ENCODE measurements at places on chromosomes 16 and 17.
A peak's percentile ranks its signal among the peaks of the same experiment; 100 is the strongest.

GRCh38 chr16:71230122-71230845 lies at the start of gene HYDIN:
HYDIN (minus strand) TSS chr16:71230722; CDS start chr16:71186895, 43,827 bp downstream.
- DNase-seq, result peak; percentile 91

DNA sequence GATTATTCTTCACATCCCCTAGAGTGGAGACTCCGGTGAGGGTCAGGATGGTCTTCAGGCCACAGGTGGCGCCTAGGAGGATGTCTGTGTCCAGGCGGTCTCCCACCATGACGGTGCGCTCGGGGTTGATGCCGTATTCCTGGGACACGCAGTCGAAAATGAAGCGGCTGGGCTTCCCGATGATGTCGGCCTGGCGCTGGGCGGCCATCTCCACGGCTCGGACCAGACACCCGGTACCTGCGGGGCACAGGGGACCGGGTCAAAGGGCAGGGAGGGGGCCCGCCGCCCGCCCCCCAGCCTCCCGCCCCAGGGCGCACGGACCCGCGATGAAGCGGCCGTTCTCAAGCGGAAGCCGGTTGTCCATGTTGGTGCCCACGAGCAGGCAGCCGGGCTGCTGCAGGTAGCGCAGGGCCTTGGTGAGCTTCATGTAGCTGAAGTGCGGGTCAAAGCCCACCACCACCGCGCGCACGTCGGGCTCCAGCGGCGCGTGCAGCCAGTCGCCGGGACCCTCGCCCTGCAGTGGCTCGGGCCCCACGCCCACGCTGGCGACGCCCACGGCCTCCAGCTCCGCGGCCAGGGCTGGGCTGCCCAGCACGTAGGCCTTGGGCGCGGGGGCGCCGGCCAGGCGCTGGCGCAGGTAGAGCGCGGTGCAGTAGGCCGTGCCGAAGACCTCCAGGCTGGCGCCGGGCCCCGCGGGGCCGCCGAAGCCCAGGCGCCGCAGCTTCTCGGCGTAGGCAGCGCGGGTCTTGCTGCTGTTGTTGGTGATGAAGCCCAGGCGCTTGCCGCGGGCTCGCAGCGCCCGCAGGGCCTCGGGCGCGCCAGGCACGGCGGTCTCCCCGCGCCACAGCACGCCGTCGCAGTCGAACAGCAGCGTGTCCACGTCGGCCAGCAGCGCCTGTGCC lies 572 bp downstream of the PGP start:
- DNase-seq, result no peak

- DNase-seq, result no peak
Measured at GRCh38 chr17:80586846-80587228, 42.2 kb downstream of the RPTOR start.

DNA sequence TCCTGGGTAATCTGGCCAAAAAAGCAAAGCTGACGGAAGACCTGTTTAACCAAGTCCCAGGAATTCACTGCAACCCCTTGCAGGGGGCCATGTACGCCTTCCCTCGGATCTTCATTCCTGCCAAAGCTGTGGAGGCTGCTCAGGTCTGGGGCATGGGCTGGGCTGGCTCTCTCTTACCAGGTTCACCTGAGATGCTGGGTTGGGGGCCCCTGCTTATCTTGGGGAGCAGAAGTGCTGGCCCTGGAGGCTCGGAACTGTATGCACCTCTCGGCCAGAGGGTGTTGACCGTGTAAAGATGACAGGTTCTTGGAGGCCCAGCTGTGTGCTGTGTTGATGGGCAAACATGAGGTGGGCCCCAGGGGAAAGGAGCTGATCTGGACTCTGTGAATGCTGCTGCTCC lies 40.2 kb downstream of the GPT2 start:
- DNase-seq, result no peak

DNA sequence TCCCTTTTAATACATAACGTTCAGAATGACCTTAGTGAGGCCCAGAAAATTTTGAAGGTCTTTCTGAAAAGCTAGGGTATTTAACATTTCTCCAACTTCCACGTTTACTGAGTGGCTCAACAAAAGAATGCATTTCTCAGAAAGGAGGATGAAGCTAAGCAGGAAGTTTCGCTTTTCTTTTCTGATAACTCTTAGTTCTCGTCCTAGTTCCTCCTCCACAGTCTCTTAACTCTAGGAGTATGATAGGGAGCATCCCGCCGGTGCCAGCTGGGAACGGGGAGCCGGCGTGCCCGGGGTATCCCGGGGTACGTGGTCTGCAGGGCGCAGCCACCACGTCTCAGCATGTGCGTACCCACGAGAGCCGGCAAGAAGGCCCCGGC lies 363 bp downstream of the KARS1 start:
- no peak for DNase-seq

DNA sequence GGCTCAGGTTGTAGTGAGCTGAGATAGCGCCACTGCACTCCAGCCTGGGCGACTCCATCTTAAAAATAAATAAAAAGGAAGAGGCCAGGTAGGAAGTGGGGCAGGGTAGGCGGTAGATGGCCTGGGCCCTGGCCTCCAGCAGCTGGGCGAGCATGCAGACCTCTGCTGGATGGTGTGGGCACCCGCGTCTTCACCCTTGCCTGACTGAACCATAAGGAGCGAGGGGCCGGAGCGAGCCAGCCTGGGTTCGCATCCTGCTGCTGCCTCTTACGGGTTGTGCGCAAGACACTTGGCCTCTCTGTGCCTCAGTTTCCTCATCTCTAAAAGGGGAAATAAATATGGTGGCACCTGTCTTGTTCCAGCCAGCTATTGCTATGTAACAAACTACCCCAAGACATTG lies 146.1 kb upstream of the GSE1 start:
- DNase-seq, result no peak

DNA sequence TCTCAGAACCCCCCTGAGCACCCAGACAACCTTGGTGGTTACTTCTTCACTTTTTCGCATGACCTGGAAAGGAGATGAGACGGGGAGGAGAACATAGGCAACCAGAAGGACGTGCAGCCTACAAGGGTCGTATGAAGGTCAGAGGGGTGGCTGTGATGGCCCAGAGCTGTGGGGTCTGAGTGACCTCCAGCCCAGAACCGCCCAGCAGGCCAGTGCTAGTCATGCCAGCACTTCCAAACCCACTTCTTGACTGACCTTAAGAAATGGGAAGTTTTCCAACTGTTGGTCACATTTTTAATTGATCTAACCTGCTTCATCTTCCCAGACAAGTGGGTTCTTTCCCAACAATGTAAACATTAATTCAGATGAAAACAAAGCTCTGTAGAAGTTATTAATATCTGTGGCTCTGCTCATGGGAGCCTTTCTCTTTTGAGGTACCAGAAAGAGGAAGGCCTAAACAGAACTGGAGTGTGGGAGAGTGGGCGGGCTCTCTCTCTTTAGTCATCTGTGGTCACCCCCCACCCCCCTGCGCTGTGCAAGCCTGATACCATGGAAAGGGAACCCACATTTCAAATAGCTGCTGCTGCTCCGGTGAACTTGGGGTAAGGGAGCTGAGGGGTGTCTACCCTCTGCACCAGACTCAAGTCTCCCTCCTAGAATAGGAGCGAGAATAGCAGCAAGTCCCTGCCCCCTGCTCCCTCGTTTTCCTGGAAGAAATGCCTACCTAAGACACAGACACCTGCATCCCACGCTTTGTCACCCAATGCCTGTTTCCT lies 101.6 kb downstream of the RAB11FIP4 start:
- no peak for DNase-seq

- DNase-seq, result no peak
Measured at GRCh38 chr17:79137015-79137788, 62.6 kb downstream of the ENGASE start.

GRCh38 chr17:43352579-43353331 lies 46.0 kb upstream of the ARL4D start:
- no peak for DNase-seq

- DNase-seq, result no peak
Measured at GRCh38 chr17:45812102-45812501, 28.0 kb downstream of the CRHR1 start.

DNA sequence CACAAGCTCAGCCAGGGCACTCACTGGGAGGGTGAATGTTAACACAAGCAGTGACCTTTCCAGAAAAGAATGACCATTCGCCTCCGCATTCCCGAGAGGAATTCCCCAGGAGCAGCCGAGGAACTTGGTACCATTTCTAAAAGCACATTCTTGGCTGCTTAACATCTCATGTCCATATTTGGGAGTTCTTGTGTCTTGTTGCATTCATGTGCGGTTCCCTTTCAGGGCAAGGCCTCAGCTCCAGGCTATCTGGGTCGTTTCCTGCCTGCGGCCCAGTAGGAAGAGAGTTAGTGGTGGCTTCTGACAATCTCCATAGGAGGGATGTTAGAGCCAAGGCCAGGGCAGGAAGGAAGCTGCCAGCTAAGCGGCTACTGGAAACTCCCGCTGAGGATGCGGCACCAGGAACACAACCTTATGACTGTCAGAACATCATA lies 27.8 kb upstream of the MEAK7 start:
- peak; percentile 57 for DNase-seq

- DNase-seq, result no peak
Measured at GRCh38 chr16:52812678-52813556, 239.8 kb downstream of the CHD9NB start.

DNA sequence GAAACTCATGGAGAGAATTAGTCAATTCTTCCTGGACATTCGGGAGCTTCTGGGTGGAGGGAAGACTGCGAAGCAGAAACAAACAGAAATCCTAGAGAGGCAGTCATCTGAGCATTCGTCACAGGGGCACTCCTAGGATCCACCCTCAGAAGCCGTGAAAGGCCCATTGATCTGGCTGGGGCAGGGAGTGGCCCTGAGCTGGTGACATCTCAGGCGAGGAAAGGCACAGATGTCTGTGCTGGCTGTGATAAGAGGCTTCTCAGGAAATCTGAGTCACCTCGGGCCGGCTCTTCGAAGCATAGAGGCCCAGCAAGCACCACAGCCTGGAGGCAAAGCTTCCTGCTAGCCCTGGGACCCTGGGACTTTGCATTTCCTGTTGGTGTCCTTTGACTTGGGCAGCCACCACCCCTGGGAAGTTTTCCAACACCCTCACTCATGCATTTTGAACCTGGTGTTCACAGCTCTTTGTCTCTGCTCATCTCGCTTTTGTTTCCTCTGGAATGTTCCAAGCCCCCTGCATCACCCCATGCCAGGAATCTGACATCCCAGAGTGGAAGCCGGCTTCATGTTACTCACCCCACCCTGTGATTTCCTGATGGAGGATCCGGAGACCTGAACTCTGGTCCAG lies 23.3 kb upstream of the CDRT4 start:
- peak; percentile 70 for DNase-seq

DNA sequence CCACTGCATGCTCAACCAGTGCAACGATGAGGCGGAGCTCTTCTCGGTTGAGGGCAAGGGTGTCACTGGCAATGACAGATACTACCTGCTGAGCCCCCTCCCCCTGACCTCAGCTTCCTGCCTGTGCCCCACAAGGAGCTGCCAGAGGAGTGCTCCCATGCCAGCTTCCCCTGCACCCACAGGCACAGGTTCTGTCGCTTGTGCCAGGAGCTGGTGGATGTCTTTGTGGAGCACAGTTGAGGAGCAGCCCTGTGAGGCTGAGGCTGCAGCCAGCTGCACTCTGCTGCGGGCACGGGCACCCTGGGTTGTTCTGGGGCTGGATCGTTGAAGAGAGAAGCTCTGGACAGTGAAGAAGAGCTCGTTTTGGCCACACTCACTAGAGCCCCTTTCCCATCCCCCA lies 165.3 kb upstream of the ZNF267 start:
- no peak for DNase-seq

DNA sequence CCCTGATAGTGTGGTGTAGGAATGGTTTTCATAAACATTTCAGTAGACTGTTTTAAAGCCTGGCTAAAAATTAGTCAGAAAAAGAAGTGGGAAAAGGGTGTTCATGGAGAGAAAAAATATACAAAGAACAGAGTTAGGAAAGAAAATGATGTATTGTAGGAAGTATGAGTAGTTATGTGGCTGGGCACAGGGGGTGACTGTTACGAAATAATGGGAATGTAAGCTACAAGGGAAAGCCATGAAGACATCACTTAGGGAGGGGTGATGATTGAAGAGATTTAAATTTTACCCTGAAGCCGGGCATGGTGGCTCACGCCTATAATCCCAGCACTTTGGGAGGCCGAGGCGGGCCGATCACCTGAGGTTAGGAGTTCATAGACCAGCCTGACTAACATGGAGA lies 55.3 kb downstream of the NUP88 start:
- no peak for DNase-seq

- no peak for DNase-seq
Measured at GRCh38 chr16:67731071-67731752, 12.1 kb upstream of the GFOD2 start.

DNA sequence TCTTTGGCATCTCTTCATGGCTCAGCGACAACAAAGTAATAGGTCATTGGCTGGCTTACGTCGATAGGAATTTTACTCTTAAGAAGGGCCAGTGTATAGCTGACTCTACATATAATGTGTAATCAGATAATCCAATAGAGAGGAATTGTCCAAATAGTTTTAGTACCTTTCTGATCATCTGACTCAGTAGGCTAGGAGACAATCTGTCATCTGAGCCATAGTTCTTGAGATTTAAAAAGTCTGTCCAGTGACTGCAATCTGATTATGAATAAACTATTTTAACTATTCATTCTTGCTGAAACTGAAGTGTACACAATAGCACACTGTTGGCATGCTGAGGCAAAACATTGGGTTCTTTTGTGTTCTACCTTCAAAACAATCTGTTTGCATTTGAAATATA lies 21.4 kb upstream of the NOL11 start:
- no peak for DNase-seq

DNA sequence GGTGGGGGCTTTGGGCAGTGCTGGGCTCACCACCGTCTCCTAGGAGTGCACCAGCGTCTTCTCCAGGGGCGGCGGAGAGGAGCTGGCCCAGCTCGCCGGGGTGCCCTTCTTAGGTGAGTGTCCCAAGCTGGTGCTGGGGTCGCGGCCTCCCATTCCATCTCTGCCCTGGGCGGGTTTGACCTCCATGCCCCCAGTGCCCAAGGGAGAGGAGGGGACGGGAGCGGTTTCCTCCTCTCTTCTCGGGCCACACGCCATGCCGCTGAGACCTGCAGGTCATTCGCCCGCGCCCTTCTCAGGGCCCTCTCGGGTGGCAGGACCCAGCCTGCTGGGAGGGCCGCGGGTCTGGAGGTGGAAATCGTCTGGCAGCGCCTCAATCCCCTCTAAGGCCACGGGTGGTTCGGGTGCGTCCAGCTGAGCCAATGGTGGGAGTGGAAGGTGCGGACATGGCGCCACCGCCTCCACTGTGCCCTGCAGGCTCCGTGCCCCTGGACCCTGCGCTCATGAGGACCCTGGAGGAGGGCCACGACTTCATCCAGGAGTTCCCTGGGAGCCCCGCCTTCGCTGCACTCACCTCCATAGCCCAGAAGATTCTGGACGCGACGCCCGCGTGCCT lies 5.3 kb downstream of the IGFALS start:
- no peak for DNase-seq

GRCh38 chr16:81673432-81673831 lies 105.7 kb upstream of the PLCG2 start:
- no peak for DNase-seq

- DNase-seq, result no peak
Measured at GRCh38 chr16:73746554-73746953, 550.1 kb upstream of the PSMD7 start.

GRCh38 chr17:7561028-7561575 lies 617 bp upstream of the SENP3 start:
- DNase-seq, result peak; percentile 90

DNA sequence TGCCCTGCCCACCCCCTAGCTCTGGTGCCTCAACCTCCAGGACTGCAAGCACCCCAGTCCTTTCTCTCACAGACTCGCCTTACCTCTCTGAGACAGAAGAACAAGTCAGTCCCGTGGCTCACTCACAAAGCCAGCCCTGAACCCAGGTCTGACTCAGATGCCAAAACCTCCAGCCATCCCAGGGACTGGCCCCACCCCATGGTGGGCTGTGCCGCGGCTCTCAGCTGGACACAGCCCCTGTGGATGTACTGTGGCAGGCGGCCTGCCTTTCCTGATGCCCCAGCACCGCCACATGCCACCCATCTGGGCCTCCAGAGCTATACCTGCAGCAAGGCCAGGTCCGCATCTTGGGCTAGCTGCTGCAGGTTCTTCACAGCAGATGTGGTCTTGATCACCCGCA lies 19.8 kb downstream of the MPG start:
- DNase-seq, result no peak
